ENCODE measurements at places on chromosomes 5 and 9.

DNA sequence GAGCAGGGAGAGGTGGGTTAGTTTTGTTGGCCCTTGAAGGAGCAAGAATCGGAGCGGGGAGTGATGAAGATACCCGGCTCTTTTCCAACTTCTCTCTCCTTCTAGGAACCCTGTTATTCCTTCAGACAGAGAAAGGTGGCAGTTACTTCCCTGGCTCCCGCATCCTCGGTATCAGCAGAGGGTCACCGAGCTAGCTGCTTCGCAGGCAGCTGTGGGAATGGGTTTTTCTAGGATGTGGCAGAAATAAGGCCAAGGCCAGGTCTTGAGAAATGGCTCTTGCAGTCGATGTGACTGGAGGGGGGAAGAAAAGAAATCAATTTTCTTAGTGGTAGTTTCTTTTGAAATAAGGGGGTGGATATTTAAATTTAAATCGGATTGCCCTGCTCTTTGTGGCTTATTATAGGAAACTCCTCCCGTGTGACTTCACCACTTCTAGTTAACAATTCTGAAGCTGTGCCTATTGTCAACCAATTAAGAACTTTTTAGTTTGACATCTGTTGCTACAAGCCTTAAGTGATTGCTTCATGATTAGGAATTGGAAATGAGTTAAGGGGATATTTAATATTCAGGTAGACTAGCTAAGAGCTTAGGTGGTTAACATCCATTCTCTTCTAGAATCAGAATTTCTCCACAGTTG, 1.4 kb downstream of the SAP30L start:
- no peak for DNase-seq

GRCh38 chr5:125372694-125373631, 626.5 kb upstream of the ZNF608 start:
- no peak for DNase-seq

DNA sequence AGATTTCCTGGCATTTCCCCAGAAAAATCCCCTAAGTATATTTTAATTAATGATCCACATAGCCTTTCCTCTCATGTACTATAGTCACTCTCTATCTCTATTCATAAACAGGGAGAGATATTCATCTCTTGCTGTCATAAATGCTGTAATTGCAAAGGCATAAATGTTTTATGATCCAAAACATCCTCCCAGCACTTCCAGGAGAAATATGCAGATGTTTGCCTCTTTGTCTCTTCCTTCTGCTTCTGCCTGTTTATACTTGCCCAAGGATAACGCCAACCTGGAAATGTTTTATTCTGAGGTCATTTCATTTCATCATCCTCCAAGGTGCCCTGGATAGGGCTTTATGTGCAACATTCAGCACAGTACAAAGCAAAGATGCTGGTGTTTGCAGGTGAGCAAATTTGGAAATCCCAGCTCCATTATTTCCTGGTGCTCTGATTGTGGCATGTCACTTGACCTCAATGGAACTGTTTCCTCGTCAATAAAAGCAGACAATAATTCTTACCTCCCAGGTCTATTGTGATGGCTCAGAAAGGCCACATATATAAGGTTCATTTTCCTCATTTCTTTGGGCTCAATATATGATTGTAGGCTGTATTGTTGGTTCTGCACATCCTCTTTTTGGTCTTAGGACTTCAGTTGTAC, 6.9 kb downstream of the TNFSF15 start:
- no peak for DNase-seq

DNA sequence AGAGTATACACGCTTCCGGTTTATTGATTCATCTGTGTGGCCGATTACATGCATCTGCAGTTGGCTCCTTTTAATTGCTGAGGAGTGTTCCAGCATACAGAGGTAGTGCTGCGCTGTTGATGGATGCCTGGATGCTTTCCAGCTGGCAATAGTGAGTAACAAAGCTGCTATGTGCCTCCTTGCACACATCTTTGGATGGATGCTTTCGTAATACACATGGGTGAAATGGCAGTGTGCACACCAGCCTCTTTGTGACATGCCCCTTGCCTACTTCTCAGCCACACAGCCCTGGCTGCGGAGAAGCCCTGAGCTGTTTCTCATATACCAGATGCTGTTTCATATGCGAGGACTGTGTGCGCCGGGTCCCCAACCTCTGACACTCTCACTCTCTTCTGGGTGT, 151.0 kb downstream of the GADD45G start:
- no peak for DNase-seq

GRCh38 chr5:172943283-172943841, 15.9 kb upstream of the RPL26L1 start:
- no peak for DNase-seq

DNA sequence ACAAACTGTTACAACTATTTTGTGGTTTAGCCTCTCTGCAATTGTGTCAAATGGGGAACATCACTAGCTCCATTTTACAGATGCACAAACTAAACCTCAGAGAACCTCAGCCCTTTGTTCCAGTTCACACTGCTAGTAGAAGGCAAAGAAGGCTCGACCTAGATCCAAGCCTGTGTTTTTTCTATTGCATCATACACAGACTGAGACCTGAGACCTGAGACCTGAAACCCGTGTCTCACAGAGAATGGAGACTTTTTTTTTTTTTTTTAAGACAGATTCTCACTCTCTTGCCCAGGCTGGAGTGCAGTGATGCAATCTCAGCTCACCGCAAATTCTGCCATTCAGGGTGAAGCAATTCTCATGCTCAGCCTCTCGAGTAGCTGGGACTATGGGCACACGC, 120.8 kb downstream of the GALNT10 start:
- no peak for DNase-seq

GRCh38 chr5:133203317-133204305, 151.8 kb downstream of the HSPA4 start:
- no peak for DNase-seq

GRCh38 chr9:34431667-34432066, 26.7 kb downstream of the FAM219A start:
- no peak for DNase-seq

DNA sequence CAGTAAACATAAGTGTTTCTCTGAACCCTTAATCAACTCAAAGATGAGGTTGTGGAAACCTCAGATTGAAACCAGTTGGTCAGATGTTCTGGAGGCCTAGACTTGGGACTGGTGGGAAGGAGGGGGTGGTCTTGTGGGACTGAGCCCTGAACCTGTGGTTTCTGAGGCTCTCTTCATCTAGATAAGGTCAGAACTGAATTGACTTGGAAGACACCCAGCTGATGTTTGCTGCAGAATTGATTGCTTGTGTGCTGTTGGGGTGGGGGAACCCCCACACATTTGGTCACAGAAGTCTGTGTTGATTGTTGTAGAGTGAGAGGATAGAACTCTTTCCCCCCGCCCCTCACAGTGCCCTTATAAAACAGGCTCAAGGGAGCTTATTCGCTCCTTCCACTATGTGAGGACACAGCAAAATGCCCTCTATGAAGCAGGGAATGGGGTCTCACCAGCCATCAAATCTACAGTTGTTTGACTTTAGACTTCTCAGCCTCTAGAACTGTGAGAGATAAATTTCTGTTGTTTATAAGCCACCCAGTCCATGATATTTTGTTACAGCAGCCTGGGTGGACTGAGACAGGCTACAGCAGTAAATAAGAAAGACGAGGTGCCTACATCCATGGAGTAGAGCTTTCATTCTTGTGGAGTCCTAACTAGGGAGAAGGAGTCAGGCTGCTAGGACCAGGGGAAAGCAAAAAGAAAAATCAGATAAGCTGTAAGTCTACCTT, 25.7 kb upstream of the UGCG start:
- DNase-seq: no peak

- DNase-seq: no peak
Observed at GRCh38 chr9:128383007-128383753, 12.0 kb downstream of the URM1 start.

GRCh38 chr5:1437876-1438559, 7.2 kb downstream of the SLC6A3 start:
- no peak for DNase-seq

- no peak for DNase-seq
Observed at GRCh38 chr9:8570776-8571175, 771.2 kb upstream of the DMAC1 start.

DNA sequence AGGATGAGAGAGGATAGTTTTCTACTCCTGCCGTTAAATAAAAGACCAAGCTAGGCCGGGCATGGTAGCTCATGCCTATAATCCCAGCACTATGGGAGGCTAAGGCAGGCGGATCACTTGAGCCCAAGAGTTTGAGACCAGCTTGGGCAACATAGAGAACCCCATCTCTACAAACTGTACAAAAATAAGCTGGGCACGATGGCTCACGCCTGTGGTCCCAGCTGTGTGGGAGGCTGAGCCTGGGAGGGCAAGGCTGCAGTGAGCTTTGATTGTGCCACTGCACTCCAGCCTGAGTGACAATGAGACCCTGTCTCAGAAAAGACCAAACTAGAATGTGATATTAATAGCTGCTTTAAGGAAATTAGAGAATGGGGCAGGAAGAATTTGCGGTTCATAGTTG, 158.4 kb downstream of the NIPBL start:
- no peak for DNase-seq

GRCh38 chr9:26043431-26043830, 365.2 kb upstream of the TUSC1 start:
- DNase-seq: no peak

DNA sequence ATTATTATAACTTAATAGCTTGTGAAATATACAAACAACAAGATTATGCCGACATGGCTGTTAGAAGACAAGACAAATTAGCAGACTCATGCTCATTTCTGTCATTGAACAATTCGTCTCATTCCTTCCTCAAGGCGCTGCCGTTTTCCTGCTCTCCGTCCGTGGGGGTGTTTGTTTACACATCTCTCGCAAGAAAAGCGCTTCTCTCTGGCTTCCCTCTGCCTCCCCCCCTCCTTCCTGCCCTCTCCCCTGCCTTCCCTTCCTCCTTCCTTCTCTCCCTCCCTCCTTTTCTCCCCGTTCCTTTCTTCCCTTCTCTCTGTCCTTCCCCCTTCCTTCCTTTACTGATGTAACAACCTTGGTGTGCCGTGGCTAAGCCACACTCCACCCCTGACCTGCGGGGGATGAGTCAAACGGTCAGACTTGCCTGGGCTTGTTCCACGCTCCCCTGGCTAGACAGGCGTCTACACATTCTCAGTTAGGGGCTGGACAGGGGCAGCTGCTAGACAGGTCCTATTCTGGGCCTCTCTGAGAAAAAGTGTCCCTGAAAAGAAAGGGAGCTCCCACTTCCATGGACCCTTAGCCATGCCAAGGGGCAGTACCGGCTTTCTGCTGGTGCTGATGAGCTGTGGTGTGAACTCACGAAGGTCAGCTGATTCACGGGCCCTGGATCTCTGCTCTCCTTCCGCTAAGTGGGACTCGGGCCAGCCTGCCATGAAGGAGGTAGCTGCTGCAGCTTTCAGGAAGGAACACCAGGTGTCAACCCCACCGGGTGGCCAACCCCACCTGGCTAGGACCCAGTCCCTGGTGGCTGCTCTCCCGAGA, 32.0 kb upstream of the SPTLC1 start:
- DNase-seq: no peak

DNA sequence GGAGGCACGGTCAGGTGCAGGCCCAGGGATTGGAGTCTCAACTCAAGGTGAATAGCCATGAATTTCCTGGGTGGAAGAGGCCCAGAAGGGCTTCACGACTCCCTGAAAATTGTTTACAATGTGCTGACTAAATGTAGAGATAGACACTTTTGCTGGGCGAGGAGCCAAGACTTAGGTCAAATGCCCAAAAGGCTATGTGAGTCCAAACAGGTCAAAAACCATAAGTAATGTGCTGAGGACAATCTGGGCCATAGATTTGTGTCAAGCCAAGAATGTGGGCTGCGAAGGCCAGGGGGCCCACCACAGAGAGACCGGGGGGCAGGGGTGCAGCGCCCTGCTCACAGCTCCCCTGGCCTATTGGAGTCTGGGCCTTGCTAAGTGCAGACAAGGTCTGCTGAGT, 197.8 kb downstream of the HSPA4 start:
- DNase-seq: no peak

- no peak for DNase-seq
Observed at GRCh38 chr5:42454216-42454995, 31.2 kb downstream of the GHR start.

DNA sequence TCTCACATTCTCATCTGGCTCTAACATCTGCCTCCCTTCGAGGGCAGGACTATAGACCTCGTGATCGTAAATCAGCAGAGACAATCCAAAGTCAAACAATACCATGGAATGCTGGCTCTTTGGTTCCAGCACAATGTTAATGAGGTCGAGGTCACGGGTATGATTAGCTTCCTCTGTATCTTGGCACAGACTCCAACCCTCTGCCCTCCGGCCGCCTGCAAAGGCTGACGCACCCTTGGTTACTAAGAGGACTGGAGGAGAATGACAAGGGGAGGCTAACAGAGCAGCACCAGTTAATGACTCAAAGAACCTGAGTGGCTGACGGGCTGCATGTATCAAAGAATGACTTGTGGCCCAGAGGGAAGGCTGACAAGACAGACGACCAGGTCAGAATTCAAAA, 10.1 kb downstream of the LHFPL2 start:
- no peak for DNase-seq

GRCh38 chr9:136996361-136997292, at the start of gene CLIC3:
Gene CLIC3 (minus strand): TSS chr9:136996568. CDS start chr9:136996543, 25 bp downstream.
- DNase-seq: peak; percentile 45

- DNase-seq: no peak
Observed at GRCh38 chr5:55711507-55712022, 559 bp downstream of the SLC38A9 start.

DNA sequence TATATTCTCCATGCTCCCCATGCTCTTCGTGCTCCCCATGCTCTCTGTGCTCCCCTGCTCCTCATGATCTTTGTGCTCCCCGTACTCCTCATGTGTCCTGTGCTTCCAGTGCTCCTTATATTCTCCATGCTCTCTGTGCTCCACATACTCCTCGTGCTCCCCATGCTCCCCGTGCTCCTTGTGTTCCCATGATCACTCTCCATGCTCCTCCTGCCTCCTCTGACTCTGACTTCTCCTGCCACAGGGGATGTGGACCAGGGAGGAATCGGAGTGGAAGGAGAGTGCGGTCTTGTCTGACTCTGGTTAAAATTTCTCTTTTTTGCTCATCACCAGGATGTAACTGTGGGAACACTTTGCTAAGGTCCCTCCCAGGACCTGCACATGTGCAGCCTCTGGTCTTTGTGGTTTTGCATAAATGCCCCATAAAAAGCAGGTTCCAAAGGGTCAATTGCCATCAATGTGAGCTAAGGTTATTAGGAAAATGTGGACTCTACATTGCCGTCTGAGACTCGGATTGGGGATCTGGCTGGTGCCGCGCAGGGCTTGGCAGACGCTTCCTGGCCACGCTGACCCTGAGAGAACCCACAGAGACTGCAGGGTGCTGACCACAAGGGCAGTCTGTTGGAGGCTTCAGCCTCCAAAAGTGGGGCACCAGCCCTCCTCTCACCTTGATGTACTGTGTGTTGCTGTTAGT, 52.5 kb downstream of the TRIP13 start:
- no peak for DNase-seq

- DNase-seq: no peak
Observed at GRCh38 chr5:111563031-111563822, 50.9 kb upstream of the STARD4 start.

DNA sequence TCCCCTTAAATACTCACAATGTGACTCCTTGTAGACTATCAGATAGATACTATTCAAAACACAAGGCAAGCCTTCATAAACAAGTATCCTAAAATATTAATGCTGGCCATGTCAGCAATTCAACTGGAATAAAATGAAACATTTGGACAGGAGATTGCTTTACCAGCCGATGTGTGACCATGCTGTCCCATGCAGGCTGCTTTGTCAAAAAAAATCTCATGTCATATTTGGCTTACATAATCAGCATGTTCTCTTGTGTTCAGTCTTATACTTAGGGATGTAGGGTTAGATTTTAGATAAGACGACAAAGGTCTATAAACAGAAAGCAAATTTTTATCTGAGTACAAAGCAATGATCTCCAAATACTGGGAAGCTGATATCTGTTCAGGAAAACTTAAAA, 108.5 kb downstream of the NR6A1 start:
- no peak for DNase-seq

- no peak for DNase-seq
Observed at GRCh38 chr9:37746448-37747270, 6.9 kb upstream of the TRMT10B start.
